ENCODE measurements at places on chromosomes 2 and 18. TPM values are rescaled to one million over a fixed set of nuclear protein-coding genes. Genes with fewer than 3 reads are reported as not detected.

- H3K4me1 ChIP-seq: no peaks in the 10 kb centered on the region
- no peaks in the 10 kb centered on the region for H3K27me3 ChIP-seq
- H3K36me3 ChIP-seq: no peaks in the 10 kb centered on the region
- no peak overlapping the region for H3K27ac ChIP-seq
These were observed 114.5 kb downstream of the ERBB4 start for GRCh38 chr2:212424082-212424481.

GRCh38 chr2:240205772-240206171 lies 65.3 kb upstream of the OTOS start:
- H3K36me3 ChIP-seq: no peaks in the 10 kb centered on the region
- H3K4me3 ChIP-seq: no peak overlapping the region
- H3K27me3 ChIP-seq: peaks cover 39% of the 10 kb centered on the region
- no peaks in the 10 kb centered on the region for H3K4me1 ChIP-seq
- DNase-seq: no peak
- H3K27ac ChIP-seq: no peak overlapping the region

The DSEL gene
- 6.0 TPM for total RNA-seq

The EPB41L3 gene
- 12.5 TPM for total RNA-seq

The OTOS gene
- total RNA-seq: not detected

DNA sequence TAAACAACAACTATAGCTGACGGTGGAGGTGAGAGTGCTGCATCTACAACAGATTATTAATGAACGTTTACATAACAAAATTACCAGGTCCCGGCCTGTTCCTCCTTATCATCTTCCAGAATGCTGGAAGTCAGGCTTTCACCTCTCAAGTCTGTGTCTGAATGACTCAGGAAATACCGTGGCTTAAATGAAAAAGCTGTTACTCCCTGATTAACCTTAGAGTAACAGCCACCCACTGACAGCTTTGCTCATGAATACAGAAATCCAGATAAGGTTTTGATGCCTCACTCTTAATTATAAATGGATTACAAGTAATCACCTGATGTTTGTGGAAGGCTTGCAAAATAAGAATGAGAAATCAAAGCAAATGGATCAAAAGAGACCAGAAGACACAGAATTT lies 885.3 kb upstream of the CELF4 start:
- no peaks in the 10 kb centered on the region for H3K36me3 ChIP-seq
- H3K27ac ChIP-seq: no peak overlapping the region
- H3K4me3 ChIP-seq: no peak overlapping the region
- no peaks in the 10 kb centered on the region for H3K27me3 ChIP-seq
- no peaks in the 10 kb centered on the region for H3K4me1 ChIP-seq

The GCKR gene
- total RNA-seq: not detected

- H3K27me3 ChIP-seq: no peaks in the 10 kb centered on the region
- peaks cover 13% of the 10 kb centered on the region for H3K4me1 ChIP-seq
- H3K4me3 ChIP-seq: no peak overlapping the region
- H3K36me3 ChIP-seq: no peaks in the 10 kb centered on the region
These were observed 320.0 kb downstream of the FSIP2 start for GRCh38 chr2:186058614-186059013.

DNA sequence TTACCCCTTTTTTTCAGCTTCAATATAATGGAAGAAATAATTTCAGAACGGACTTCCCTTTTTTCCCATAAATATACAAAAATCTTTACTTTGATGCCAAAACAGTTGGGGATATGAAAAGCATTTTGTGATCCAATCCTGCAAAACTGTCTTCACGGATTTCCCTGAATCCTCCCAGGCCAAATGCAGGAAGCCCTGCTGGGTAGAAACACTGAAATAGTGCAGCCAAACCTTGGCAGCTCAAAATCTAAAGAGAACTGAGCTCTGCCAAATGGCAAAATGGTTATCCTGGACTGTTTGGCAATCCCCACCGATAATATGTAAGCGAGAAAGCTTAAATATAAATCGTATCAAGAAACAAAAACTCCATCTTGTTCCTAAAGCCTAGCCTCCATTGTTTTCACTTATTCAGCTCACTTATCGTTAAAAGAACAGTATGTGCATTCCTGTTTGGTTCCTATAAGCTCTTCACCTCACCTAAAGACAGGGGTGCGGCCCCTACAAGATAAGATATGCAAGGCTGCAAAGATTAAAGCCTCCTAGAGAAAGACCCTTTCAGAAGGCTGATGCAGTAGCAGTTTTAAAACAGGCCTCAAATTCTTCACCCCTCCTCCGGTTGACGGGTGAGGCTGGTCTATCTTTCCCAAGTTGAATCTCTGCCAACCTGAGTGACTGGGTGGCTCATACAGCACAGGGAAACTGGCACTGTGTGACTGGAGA lies 48.6 kb downstream of the LAMA1 start:
- H3K4me1 ChIP-seq: no peaks in the 10 kb centered on the region
- H3K36me3 ChIP-seq: no peaks in the 10 kb centered on the region
- H3K27me3 ChIP-seq: no peaks in the 10 kb centered on the region

The POTEI gene
- not detected for total RNA-seq

GRCh38 chr2:67752199-67752598 lies 310.6 kb downstream of the C1D start:
- no peak for DNase-seq
- no peaks in the 10 kb centered on the region for H3K36me3 ChIP-seq
- H3K4me3 ChIP-seq: no peak overlapping the region
- no peaks in the 10 kb centered on the region for H3K27me3 ChIP-seq

DNA sequence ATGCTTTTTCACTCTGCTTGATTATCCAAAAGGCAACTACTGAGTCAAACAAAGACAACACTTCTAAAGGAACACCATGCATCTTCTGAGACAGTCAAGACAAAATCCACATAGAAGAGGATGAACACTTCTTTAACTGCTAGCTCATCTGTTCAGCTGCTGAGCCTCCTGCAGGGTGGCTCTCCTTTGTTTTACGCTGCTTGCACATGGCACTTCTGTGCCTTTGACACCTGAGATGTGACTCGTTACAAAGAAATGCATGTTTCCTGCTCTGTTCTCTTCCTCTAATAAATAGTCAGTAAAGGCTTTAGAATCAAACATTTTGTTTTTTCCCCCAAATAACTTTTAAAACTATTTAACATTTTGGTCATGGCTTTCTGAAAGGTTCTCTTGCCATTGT lies 1129.4 kb downstream of the TDRD15 start:
- H3K27ac ChIP-seq: no peak overlapping the region
- no peak for DNase-seq
- H3K27me3 ChIP-seq: no peaks in the 10 kb centered on the region
- no peaks in the 10 kb centered on the region for H3K4me1 ChIP-seq

DNA sequence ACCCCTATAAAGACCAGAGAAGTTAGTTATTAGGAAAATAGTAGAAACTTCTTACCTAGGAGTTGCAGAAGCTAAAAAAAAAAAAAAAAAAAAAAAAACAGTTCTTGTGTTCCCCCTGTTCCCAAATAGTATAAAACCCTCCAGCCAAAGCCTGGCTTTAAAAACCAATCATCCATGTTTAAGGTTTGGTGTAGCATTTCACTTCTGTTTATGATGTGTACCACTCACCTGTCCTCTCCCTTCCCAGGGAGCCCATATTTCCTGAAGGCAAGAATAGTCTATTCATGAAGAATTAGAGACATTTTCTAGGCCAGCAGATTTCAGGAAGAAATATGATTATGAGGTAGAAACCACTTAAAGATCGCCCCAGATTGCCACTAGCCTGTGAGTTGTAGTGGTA lies 273.6 kb downstream of the SETBP1 start:
- no peaks in the 10 kb centered on the region for H3K4me1 ChIP-seq
- peaks cover 17% of the 10 kb centered on the region for H3K36me3 ChIP-seq
- H3K27ac ChIP-seq: no peak overlapping the region
- DNase-seq: no peak
- H3K4me3 ChIP-seq: no peak overlapping the region

DNA sequence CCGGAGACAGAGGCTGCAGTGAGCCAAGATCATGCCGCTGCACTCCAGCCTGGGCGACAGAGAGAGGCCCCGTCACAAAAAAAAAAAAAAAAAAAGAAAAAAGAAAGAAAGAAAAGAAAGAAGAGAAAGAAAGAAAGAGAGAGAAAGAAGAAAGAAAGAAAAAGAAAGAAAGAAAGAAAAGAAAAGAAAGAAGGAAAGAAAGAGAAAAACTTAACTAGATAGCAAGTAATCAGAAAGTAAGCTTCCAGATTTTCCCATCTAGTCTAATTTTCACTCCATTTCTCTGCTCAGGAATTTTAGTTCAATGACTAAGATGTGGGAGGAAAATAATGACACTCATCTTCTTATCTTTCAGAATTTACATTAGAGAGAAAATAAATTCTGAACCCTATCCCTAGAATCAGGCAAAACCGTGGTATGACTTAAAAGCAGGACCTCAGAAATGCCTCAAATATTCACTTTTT lies 2.4 kb downstream of the GFPT1 start:
- no peaks in the 10 kb centered on the region for H3K27me3 ChIP-seq
- no peak for DNase-seq
- no peak overlapping the region for H3K27ac ChIP-seq
- no peak overlapping the region for H3K4me3 ChIP-seq

DNA sequence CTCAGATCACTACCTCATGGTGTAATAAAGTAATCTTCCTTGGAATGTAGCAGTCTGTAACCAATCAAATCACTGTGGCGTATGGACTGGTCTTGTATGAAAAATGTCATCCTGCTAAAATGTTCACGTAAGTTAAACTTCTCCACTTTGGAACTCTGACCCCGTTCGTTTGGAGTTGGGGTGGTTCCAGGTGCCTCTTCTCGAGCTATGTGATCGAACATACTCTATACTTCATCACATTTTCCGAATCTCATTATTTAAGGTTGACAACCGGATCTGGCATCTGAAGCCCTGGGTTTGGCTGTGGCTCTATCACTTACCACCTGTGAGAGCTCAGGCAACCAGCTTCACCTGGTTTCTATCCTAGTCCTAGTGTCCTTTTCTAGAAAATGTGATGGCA lies 148.0 kb upstream of the MYCN start:
- peaks cover 5% of the 10 kb centered on the region for H3K27me3 ChIP-seq
- no peaks in the 10 kb centered on the region for H3K4me1 ChIP-seq
- DNase-seq: no peak
- H3K4me3 ChIP-seq: no peak overlapping the region

The ALPP gene
- total RNA-seq: not detected

GRCh38 chr2:238580486-238580885 lies 153.8 kb downstream of the ASB1 start:
- peak; percentile 50 for DNase-seq
- H3K36me3 ChIP-seq: no peaks in the 10 kb centered on the region
- H3K4me3 ChIP-seq: no peak overlapping the region
- no peaks in the 10 kb centered on the region for H3K4me1 ChIP-seq
- H3K27me3 ChIP-seq: no peaks in the 10 kb centered on the region
- no peak overlapping the region for H3K27ac ChIP-seq
